Activated naive CD8-positive, alpha-beta T cell treated with anti-CD3 and anti-CD28 coated beads, Interleukin-2, amount 50 U/mL, for 24 hours (primary cell): ENCODE measurements at places on chromosomes 3 and 15.

- DNase-seq: no peak
Measured at GRCh38 chr3:56761887-56762651, 39.7 kb downstream of the ARHGEF3 start.

DNA sequence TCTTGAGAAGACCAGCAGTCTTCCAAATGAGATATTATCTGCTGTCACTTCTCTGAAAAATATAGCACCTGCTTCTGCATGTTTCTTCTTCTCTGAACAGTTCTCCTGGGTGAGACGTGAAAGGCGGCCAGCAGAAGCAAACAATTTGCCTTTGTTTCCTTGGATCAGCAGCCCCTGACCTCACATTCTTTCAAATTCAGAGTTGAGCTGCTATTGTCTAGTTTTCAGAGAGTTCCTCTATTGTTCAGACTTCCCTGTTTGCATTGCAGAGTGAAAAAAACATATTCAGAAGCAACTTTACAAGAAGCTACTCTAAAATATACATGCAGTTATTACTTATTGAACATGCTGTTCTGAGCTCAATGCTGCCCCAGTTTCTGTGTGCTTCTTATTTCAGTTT lies 653.6 kb downstream of the NAALADL2 start:
- DNase-seq: no peak

DNA sequence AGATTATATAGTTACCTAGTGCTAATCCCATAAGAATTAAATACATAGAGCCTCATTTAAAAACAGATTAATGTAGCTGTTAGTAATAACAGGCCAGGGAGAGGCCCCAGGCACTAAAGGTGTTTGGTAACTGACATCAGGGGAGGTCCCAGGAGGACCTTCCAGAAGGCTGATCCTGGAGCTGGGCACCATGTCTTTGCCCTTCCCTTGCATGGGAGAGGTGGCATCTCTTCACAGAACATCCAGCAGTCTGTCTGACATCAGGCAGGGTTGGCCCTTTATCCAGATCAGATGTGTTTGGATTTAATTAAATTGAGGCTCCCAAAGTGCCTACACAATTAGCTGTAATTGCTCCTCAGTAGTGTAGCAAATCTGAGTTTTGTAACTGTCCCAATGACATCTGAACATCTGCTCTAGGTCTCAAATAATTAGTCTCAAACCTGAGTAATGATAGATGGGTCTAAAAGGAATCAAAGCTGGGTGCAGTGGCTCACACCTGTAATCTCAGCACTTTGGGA lies 53.0 kb downstream of the RLBP1 start:
- DNase-seq: no peak

GRCh38 chr3:43843386-43843785 lies 152.6 kb downstream of the ABHD5 start:
- DNase-seq: no peak

- DNase-seq: no peak
Measured at GRCh38 chr3:191280882-191281281, 48.3 kb upstream of the CCDC50 start.

DNA sequence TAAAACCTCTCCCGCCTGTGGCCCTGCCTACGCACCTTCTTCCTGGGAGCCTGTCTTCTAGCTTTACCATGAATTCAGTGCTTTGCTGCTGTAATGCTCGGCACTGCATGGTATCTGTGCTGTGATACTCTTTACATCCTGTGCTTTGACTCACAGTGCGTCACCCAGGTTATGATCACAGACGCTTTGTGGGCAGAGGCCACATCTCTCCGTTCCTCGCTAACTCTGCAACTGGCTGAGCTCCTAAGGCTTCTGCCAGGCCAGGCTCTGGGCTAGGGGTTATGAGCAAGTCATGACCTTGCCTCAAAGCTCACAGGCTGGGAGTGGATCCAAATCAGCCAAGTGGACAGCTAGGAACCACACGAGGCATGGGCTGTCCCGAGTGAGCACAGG lies 23.2 kb downstream of the SPTBN5 start:
- peak; percentile 27 for DNase-seq

DNA sequence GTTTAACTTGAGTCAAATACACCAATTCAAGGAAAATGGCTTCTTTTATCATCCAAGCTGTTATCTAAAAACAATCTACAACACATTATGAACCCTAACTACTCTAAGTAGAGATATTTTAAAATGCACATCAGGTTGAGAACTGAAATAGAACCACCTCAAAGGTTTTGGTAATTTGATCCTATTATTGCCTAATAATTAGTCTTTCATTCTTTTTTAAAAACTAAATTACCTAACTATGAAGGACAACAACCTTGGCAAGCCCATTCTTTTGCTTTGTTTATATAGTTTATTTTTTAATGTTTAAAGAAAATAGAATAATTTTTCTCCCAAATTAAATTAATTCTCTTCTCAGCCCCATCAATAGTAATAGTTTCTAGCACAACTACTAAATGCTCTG lies 61.1 kb upstream of the PPIB start:
- DNase-seq: no peak

- DNase-seq: no peak
Measured at GRCh38 chr3:134505485-134505884, 19.6 kb downstream of the CEP63 start.

DNA sequence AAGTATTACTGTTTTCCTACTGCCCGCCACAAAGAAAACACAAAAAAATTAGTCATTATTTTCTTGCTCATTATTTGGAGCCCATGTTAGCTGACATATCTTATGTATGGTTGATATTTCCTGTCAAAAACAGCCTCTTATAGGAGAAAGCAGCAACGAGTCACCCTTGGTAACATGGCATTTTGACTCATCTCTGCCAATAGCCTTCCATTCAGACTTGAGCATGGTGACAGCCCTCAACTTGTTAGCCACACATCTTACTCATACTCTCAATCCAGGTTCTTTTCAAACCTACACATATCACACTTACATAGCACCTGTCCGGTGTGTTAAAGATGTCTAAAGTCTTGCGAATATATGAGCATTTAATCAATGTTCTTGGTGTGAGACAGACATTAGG lies 109.4 kb upstream of the SAMMSON start:
- DNase-seq: no peak

DNA sequence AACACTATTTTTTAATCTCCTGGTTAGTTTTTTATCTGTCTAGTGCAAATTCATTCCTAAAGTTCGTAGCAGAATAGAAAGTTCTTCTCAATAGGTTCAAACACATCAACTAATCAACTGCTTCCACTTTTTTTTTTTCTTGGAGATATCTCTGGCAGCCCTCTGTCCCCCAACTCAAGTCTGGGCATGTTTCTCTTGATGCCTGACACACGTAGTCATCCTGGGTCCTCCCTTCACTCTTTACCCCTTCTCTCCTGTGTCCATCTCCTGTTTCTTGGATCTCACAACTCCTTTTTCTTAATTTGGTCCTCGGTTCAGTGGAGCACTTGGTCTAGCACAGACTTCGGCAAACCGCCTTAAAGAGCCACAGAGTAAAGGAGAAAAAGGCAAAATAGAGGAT lies 14.4 kb downstream of the TNFAIP8L3 start:
- DNase-seq: no peak

DNA sequence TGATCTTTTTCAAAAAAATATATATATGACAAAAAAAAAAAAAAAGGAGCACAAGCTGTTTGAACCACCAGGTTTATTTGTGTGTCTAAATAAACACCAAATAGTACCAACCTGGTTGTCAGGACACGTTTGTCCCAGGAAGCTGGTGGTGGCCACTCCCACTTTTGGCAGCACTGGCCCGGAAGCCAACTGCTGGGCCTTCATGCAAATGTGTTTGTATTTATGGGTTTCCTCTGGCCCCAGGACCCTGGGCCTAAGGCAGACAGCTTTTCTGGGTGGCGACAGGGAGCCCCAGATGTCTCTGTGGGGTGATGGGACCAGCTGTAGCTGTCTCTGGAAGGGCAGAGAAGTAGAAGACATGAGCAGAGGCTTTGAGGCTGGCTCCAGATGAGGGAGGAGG lies 31.6 kb downstream of the PRKCD start:
- no peak for DNase-seq

DNA sequence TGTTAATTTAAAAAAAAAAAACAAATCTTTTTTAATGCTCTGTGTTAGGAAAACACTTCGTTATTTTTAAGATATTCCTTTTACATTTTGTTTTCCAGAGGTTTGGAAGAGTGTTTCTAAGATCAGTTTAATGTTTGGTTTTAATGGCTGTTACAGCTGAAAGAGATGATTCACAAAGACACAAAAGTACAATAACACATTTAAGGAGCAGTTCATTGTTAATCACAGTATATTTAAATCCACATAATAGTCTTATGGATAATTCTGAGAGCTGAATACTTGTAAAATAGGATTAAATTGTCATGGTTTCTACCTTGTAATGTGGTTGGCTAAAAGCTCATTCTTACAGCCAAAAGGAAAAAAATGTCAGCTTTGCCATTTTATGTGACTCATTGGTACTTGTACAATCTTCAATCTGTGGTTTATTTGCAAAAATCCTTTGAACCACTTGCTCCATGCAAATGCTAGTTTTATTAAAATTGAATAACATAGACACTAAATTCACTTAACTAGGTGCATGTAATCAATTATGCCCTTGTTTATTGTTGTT lies 426.4 kb downstream of the NLGN1 start:
- no peak for DNase-seq

GRCh38 chr15:87976552-87976951 lies 280.0 kb downstream of the NTRK3 start:
- DNase-seq: no peak

- no peak for DNase-seq
Measured at GRCh38 chr3:4778119-4778518, 201.1 kb upstream of the BHLHE40 start.

DNA sequence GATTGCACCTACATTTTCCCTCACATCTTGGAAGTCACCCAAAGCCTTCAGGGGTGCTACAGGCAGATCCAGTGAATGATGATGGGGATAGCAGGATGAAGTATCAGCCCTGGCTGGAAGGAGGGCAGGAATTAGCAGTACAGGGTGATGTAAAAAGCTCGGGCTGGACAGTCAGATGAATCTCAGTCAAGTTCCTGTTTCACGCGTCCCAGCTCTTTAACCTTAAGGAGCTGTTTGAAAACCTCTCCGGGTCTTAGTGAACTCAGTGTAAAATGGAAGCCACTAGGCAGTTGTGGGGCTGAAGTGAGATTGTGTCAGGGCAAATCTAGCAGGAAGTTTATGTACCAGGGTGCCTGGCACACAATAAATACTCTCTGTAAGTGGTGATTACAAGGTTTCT lies 166.4 kb upstream of the PROK2 start:
- DNase-seq: no peak

DNA sequence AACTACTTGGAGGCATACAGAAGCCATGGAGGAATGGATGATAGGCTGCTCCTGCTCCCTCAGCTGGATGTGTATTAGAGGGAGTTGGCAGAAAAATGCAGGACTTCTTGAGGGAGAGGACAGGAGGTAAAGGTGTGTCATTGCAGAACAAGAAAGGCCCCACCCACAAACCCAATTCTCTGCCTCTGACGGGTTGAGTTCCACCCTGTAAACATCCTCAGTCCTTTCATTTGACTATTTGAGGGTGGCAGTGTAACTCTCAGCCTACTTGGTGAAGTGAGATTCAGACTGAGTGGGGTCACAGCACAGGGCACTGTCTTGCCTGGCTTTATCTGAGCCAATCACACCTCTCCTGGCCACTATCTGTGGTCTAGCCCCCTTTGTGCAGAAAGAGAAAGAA lies at the start of gene TPRG1:
Gene TPRG1 (plus strand): TSS at position 265 of the 400 bp plus-strand sequence. CDS start 35,414 bp downstream, outside the sequence.
- DNase-seq: no peak

- DNase-seq: no peak
Measured at GRCh38 chr3:71371282-71371681, 212.2 kb downstream of the FOXP1 start.

GRCh38 chr15:76973362-76973743 lies 21.6 kb upstream of the PSTPIP1 start:
- DNase-seq: peak; percentile 79

GRCh38 chr15:29516929-29517328 lies 247.3 kb upstream of the NSMCE3 start:
- DNase-seq: no peak

- DNase-seq: no peak
Measured at GRCh38 chr15:62566248-62566647, 401.2 kb upstream of the C2CD4B start.

DNA sequence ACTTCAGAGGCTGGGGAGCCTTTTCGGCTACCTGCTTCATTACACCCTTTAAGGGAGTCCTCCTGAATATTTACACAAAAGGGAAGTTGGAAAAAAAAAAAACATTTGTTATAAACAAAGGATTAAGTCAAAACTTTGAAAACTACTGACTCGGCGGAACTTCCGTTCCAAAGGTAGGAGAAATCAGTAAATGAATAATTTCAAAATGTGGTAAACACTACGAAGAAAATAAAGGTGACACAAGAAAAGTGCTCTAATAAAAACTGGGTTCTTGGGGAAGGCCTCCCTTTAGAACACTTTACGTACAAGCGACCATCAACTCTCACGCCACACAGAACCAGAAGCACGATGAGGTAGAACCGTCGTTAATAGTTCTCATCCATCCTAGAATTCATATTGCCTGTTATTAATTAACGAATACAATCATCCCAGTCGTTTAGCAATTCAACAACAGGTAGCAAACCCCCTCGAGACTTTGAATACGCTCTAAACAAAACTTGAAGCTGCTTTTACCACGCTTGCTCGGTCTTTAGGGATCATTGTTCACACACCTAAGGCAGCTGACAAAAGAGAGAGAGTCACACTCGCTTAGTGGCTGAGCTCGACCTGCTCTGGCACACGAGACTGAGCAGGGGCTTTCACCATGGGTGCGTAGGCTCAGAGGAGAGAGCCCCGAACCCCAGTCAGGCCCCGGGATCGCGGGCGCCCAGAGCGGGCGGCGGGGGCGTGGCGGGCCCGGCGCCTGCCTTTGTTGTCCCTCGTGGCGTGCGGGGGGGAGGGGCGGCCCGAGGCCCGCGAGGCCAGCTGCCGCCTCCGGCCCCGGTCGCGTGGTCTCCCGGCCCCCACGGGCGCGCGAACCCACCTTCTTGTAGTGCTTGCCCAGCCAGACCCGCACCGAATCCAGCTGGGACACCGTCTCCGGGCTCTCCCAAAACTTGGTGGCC lies 680 bp downstream of the SMARCC1 start:
- DNase-seq: peak; percentile 74

DNA sequence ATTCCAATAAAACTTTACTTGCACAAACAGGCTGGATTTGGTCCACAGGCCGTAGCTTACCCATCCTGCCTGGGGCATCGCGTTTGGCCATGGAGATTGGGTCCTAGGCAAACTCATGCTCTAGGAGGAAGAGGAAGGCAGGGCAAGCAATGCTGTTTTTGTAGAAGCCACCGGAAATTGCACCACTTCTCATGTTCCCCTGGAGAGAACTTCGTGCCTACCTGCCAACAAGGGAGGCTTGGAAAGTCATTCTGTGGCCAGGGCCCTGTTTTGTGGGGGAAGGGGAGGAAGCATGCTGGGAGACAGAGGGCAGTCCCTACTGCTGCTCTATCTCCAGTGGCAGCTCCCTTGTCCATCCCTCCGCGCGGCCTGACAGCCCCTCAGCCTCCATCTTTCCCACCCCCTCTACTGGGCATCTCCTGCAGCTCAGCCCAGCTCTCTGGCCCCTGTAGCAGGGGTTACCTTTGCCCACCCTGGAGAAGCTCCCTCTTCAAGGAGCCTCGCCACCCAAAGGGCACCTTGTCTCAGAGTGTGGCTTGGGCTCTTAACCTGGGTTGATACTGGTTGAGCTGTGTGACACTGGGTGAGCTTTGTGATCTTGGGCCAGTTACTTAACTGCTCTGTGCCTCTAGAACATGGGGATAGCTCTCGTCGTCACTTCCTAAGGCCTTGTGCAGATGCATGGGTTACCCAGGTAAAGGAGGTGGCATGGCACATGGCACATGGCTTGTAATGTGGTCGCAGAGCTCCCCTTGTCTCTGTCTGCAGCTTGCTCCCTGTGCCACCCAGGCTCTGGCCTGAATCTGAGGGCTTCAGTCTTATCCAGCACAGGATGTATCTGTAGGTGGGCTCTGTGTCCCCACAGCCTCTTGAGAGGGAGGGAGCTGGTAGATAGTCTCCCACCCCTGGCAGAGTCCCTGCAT lies 6.1 kb downstream of the ABTB1 start:
- DNase-seq: no peak
